ENCODE measurements at places on chromosomes 2 and 18. TPM values are rescaled to one million over a fixed set of nuclear protein-coding genes. Genes with fewer than 3 reads are reported as not detected.
A peak's percentile ranks its signal among the peaks of the same experiment; 100 is the strongest.

Gene MTCL1
- not detected for polyA plus RNA-seq

Gene STARD6
- polyA plus RNA-seq = 0.31 TPM

Gene SERPINB2
- not detected for polyA plus RNA-seq

Gene IL36A
- polyA plus RNA-seq = not detected

Gene INO80D
- 13.4 TPM for polyA plus RNA-seq

Gene AOX1
- 0.54 TPM for polyA plus RNA-seq

Gene DNAJC5G
- not detected for polyA plus RNA-seq

Gene KYNU
- polyA plus RNA-seq = not detected

Gene DYNC2LI1
- 5.6 TPM for polyA plus RNA-seq

Gene CPLX4
- not detected for polyA plus RNA-seq

Gene MEP1B
- 0.08 TPM for polyA plus RNA-seq

Gene PRSS56
- not detected for polyA plus RNA-seq

- no peak for DNase-seq
Measured at GRCh38 chr2:241432824-241433448, 75.4 kb downstream of the STK25 start.

DNA sequence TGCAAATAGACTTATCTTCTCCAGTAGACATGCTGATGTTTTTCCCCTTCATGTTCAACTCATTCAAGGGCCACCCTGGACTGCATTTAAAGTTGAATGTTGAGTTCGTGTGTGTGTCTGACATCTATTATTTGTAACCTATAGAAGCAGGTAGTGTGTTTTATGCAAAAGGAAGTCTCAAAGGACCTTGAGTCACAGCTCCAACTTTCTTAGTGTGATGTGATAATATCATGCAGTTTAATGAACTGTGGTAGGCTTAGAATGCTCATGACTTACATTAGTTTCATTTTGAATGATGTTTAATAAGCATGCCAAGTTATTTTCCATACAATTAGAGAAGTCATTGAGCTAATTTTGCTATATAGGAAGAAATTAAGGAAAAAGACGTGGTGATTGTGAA is 67.9 kb downstream of the CERS6 start:
- DNase-seq = no peak

- DNase-seq = no peak
Measured at GRCh38 chr2:84493514-84493913, 22.8 kb upstream of the DNAH6 start.

GRCh38 chr2:212337036-212337435 is 201.6 kb downstream of the ERBB4 start:
- no peak for DNase-seq

DNA sequence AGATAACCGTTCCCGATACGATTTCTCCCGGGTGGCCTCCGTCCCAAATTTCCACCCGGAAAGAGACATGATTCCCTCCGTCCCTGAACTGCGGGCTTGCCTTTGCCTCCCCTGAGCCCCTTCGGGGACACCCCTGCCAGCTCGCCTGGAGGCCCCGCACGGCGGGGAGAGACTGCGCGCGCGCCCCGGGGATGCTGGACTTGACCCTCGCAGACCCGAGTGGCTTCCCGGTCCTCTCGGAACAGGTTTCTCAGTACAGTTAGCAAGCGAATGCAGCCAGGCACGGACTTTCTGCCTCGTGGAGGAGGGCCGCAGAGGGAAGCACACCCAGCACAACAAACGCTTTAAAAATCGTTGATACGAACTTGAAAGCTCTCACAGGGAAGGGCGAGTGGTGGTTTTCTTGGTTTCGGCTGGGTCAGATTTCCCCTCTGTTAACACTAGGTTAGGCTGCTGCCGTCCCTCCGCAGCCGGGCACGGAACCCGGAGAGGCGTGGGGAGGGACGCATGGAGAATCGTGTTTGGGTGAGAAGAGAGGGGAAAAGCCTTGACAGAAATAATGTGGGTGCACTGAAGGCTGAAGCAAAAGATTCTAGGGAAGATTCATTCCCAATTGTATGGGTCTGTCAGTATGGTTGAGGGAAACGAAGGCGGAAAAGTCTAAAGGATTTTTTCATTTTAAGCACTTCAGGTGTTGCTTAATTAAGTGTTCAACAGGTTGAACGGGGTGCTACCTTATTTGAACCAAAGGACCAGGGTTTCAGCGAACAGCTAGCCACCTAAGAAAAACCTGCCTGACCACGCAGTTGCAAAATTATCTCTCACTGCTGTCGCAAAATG is 916 bp downstream of the TNFRSF11A start:
- no peak for DNase-seq

DNA sequence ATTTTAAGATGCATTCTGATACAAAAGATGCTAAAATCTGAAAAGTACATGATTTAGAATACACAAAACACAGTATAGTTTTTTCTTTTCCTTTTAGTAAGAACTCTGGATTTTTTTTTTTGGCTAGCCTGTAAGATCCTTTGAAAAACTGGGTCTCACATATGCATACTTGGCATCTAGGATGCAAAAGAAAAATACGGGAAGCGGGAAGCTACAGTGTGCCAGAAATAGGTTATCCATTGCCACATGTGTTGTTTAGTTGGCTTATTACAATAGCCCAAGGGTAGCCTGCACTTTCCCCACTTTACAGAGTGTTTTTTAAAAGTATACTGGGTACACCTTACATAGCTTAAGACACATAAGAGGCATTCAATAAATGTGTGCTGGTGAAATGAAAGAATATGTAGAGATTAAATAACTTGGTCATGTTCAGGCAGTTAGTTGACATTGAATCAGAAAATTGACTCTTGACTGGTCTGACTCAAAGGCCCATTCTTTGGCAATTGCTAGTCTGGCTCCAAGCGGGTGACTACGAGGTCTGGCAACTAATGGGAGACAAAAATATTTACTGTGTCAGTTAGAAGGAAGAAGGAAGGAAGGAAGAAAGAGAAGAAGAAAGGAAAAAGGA is 286.8 kb upstream of the TRIB2 start:
- DNase-seq = no peak

- no peak for DNase-seq
Measured at GRCh38 chr2:218806346-218806978, 24.5 kb downstream of the CYP27A1 start.

DNA sequence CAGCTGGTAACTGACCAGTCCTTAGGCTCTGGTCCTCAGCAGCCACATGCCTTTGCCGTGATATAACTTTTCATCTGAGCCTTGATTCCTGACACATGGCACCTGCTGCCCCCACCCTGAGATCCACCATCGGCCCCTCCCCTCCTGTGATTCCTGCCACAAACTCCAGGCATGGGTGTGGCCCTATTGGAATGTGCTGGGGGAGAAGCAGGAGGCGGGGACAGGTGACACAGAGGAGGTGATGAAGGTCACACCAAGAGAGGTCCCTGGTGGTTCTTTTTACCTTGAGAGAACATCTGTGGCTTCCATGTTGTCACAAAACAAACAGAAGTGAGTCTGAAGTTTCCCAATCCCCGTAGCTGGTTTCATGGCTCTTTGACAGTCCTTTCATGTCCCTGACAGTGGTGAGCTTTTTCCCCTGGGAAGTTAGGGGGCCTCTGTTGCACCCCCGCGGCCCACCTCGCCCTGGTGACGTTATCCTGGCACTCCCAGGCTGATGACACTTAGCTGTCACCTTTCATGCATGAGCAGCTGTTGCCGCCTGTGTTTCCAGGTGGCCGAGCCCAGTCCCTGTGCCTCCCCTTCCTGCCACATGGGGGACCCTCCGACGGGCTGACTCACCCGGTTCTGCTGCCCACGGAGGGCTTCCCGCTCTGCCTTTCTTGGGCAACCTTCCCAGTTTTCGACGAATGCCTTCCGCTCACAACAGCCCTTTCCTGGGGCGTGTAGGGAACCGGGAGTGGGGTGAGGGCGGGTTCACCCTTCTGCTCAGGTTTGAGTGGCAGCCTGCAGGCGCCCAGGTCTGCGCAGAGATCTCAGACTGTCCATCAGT is 66.3 kb upstream of the GLI2 start:
- DNase-seq = no peak

GRCh38 chr18:62808123-62808522 is 92.8 kb downstream of the PHLPP1 start:
- DNase-seq = no peak

DNA sequence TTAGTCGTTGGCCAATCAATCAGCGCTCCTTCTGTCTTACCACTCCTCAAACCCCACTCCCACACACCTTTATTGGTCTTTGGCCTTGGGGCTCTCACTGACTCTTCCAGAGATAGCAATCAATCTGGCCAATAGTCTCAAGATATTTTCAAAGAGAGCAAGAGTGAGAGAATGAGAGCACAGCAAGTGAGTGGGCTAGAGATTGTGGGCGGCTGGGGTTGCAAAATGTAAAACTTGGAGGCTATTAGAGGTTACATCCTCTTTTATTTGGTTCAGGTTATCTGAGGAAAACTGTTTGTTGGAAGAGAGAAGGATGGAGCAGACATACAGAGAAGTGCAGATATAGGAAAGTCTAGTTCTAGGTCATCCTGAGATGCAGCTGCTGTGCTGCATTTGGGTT is 32.8 kb downstream of the TACR1 start:
- no peak for DNase-seq

- DNase-seq = peak; percentile 15
Measured at GRCh38 chr2:48347712-48348111, 182.2 kb upstream of the STON1 start.

GRCh38 chr2:149307014-149307413 is 23.4 kb upstream of the LYPD6 start:
- DNase-seq = no peak

DNA sequence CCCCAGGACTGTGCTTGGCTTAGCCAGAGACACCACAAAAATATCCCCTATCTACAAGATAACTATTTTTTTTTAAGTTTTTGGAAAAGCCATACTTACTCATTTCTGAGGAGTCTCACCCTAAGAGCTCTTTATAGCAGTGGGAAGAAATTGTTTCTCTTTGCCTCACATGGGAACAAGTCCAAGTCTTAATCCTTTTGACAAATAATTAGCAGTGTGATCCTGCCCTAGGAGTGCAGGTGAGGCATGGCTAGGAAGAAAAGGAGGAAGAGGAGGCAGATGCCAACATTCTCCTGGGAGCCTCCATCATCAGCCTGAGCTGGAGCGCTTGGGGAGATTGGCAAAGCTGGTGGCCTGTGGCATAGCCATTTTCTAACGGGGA is 115.6 kb downstream of the STPG4 start:
- no peak for DNase-seq

GRCh38 chr18:48713309-48713708 is 174.5 kb downstream of the CTIF start:
- DNase-seq = no peak

GRCh38 chr2:187546762-187547333 is 7.4 kb downstream of the TFPI start:
- DNase-seq = no peak

DNA sequence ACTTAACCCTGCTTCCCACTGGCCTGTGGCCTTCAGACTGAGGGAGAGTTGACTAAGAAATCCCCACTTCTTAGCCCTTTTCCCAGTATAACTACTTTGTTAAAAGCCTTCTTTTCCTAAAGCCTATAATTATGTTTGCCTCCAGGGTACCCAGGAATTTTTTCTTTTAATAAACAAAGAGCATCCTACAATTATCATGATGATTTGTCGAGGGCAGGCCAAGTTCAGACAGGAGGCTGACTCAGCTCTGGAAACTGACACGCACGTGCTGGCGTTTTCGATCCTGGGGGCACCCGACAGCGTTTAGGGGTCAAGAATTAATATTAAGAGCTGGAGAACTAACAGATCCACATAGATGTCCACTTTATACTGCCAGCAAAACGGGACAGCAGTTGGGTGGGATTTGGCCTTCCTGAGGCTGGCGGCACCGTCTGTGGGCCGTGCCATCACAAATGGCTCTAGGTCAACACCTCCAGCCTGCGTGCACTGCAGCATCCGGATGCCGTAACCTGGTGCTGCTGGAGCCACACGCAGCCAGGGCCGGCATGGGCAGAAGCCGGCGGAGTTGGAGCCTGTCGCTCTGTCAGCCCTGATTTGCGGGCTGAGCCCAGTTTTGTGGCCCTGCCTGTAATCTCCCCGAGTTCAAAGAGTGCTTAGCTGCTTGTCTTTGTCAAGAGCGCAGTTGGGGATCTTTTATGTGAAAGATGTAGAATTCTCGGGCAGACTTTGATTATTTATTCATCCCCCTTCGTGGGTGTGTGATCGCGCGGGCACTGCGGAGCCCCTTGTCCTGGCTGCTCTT is 191.0 kb downstream of the GLI2 start:
- DNase-seq = no peak

DNA sequence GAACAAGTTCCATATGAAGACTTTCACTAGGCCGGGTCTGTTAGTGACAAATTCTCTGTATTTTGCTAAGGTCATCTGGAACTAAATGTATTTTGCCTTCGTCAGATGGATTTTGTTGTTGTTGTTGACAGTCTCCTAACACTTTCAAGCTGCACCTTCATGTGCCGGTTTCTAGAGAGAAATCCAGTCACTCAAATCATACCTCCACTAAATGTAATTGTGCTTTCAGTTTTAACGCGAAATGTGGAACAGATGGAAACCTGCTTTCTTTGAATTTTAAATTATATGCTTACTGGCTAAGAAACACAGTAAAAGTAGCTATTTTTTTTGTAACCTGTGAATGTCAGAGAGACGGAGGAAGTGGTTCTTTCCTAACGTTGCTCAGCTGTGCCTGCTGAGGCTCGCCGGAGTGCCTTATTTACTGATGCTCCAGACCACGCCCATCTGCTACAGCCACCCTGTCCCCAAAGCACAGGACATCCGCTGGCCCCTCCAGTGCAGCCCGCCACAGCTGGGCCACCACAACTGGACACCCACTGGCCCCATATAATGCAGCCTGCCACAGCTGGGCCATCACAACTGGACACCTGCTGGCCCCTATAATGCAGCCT is 134.7 kb downstream of the PXDN start:
- DNase-seq = no peak

- no peak for DNase-seq
Measured at GRCh38 chr2:235238537-235238936, 255.3 kb upstream of the AGAP1 start.

GRCh38 chr2:239115616-239116015 is 267.7 kb downstream of the TWIST2 start:
- DNase-seq = no peak

DNA sequence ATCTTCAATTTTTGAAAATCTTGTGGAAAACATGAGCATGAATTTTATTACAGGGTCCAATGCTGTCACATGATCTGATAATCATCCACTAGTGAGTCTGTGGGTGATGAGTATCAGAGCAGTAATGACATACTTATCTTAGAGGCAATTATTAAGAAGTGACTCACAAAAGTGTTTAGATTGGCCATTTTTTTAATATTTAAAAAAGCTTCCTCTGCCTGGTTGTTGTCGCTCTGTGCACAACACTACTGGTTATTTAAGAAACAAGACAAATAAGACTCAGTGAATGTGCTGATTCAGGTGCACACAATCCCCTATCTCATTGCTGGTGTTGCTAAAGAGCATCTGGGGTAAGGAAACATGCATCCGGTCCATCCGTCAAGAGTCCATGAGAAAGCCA is 665.8 kb upstream of the ZEB2 start:
- DNase-seq = no peak

- no peak for DNase-seq
Measured at GRCh38 chr2:69013142-69013839, at the start of gene ANTXR1. Gene ANTXR1, plus strand, starts transcription at chr2:69013179. Its CDS starts 321 bp downstream, at chr2:69013500.

- no peak for DNase-seq
Measured at GRCh38 chr2:28766070-28766469, 14.4 kb downstream of the PPP1CB start.

DNA sequence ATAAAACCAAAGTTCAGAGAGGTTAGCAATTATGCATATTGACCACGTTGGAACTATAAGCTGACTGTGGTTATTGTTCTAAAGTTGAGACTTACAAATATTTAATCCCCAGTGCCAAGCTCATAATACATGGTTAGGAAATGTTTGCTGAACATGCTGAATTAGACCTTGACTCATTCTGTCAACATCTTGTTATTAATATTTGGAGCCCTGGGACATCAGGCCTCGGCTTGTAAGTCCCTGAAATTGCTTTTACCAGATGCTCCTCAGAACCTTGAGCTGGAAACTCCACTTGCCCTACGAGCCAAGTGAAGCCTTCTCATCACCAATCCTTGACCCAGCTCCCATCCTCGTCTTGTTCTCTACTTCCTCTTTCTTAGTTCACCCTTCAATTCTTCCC is 21.2 kb downstream of the DYNAP start:
- no peak for DNase-seq

Measured in naive thymus-derived CD4-positive, alpha-beta T cell (primary cell).